CD4-positive, alpha-beta T cell treated with Interleukin-15 for 1 hour (primary cell): ENCODE measurements at places on chromosomes 1 and 21.

GRCh38 chr1:93659822-93660503 lies 21.7 kb downstream of the BCAR3 start:
- DNase-seq, result no peak

DNA sequence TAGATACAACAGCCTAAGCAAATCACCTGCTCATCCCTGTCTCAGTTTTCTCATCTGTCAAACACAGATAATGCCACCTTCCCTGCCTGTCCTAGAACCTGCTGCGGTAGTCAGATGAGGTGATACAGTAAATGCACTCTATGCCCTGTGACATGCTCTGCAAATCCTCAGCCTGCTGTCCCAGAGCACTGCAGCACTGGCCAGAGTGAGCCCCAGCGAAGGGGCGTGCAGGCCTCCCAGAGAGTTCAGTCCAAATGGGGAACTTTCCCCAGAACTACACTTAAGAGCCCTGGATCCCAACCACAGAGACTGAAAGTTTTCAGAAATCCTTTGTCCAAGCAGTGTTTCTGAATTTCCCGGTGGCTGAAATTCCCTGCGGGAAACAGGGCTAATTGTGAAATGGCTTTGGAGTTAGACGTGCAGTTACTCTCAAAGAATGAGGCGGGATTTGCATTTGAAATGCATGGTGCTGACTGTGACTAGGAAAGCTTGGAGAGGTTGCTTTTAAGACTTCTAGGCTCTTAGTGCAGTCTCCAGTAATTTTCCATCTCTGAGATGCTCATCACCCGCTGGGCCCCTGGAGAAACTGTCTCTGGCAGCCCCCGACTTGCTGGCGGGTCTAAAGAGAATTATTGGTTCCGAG lies 206.5 kb upstream of the AJAP1 start:
- no peak for DNase-seq

GRCh38 chr1:181166377-181167196 lies 78.1 kb downstream of the IER5 start:
- peak; percentile 67 for DNase-seq

GRCh38 chr1:241773991-241774390 lies 74.0 kb upstream of the EXO1 start:
- no peak for DNase-seq

- no peak for DNase-seq
Measured at GRCh38 chr21:17783481-17784179, 35.5 kb downstream of the C21orf91 start.

DNA sequence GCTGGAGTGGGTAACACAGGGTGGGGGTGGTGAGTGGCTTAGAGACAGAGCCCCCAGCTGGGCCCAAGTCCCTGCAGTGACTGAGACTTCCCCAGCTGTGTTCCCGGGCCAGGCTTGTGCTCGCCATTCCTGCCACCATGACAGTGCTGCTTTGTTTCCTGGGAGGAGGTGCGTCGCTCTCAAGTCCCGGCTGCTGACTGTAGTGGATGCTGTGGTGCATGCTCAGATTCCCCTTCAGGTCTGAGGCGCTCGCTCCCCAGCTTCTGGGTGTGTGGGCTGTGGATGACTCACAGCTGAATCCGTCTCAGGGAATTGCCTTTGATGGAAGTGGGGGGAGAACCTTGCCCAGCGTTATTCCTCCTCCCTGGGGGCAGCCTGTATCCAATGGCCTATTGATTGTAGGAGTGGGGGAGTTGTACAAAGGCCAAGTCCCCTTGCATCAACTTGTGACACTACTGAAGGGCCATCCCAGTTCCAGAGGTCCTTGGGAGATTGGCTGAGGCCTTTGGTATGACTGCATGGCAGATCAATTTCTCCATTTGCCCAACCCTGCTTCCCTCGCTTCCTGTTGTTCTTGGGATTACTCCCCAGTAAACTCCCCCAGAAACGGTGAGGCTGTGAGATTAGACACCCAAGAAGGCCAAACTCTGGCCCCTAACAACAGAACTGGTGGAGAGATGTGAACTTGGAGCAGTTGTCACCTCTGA lies 17.8 kb upstream of the POU3F1 start:
- no peak for DNase-seq

- no peak for DNase-seq
Measured at GRCh38 chr1:179775009-179775408, 31.9 kb downstream of the FAM163A start.

DNA sequence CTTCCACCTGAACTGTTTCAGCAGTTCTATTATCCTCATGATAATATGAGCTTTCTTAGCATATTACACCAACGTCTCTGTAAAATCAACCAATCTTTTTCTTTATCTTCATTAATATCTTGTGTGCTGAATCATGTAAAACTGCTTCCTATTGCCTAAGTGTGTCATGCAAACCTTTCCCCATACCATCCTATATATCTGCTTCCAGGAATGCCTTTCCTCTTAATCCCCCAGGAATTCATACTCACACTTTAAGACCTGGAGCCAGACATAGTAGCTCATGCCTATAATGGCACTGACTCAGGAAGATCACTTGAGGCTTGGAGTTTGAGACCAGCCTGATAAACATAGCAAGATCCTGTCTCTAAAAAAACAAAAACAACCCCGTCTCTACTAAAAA lies 183.9 kb downstream of the NRIP1 start:
- DNase-seq, result no peak

GRCh38 chr1:91546876-91547275 lies 46.2 kb downstream of the CDC7 start:
- DNase-seq, result no peak

- DNase-seq, result no peak
Measured at GRCh38 chr1:100876291-100876690, 18.4 kb downstream of the EXTL2 start.

- DNase-seq, result no peak
Measured at GRCh38 chr1:12798911-12799310, 7.7 kb downstream of the PRAMEF1 start.

DNA sequence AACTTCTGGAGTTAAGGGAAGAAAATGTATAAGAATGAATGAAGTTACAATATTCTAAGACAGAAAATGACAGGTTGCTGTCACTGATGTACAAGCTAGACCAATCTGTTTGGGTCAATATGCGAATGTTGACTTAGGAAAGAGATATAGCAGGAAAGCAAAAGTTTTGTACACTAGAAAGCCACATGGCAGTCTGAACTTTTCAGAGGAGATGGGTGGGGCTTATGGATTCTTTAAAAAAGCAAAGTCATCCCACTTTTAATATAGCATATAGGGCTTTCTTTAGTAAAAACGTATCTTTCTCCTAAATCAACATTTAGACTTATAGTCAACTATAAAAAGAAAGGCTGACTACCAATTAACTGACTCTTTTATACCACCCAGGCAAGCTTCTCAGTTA lies 381.2 kb downstream of the PTPRC start:
- DNase-seq, result no peak

DNA sequence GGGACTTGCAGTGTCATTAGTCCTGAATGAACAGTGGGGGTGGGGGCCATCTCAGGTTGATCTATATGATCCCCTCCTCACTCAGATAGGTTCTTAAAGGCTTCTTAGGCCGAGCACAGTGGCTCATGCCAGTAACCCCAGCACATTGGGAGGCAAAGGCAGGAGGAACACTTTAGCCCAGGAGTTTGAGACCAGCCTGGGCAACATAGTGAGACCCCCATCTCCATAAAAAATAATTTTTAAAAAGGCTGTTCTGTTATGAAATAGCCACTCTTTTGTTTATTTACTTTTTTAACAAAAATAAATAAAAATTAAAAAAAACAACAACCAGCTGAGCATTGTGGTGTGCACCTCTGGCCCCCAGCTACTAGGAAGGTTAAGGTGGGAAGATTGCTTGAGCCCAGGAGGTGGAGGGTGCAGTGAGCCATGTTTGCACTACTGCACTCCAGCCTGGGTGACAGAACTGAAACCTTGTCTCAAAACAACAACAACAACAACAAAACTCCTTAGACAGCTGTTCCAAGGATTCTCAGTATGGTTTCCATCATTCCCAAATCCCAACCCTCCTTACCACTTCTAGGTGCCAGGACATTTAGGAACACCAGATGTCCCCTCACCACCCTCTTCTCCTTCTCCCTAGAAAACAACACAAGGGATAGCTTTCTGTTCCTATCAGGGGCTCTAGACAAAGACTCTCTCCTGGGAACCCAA lies 2.0 kb upstream of the TRAPPC3 start:
- no peak for DNase-seq

GRCh38 chr1:145962157-145963102 lies 1.9 kb downstream of the ANKRD34A start:
- no peak for DNase-seq

GRCh38 chr21:42271065-42271464 lies 44.1 kb downstream of the TFF3 start:
- DNase-seq, result no peak

- DNase-seq, result no peak
Measured at GRCh38 chr1:5585256-5585655, 407.0 kb downstream of the NPHP4 start.

GRCh38 chr21:43916691-43917514 lies 51.9 kb downstream of the AGPAT3 start:
- peak; percentile 65 for DNase-seq

GRCh38 chr1:164240081-164240480 lies 318.9 kb upstream of the PBX1 start:
- no peak for DNase-seq

GRCh38 chr1:14064649-14065442 lies 364.9 kb downstream of the PRDM2 start:
- DNase-seq, result no peak

- DNase-seq, result no peak
Measured at GRCh38 chr1:20936216-20936615, 149.1 kb upstream of the HP1BP3 start.

DNA sequence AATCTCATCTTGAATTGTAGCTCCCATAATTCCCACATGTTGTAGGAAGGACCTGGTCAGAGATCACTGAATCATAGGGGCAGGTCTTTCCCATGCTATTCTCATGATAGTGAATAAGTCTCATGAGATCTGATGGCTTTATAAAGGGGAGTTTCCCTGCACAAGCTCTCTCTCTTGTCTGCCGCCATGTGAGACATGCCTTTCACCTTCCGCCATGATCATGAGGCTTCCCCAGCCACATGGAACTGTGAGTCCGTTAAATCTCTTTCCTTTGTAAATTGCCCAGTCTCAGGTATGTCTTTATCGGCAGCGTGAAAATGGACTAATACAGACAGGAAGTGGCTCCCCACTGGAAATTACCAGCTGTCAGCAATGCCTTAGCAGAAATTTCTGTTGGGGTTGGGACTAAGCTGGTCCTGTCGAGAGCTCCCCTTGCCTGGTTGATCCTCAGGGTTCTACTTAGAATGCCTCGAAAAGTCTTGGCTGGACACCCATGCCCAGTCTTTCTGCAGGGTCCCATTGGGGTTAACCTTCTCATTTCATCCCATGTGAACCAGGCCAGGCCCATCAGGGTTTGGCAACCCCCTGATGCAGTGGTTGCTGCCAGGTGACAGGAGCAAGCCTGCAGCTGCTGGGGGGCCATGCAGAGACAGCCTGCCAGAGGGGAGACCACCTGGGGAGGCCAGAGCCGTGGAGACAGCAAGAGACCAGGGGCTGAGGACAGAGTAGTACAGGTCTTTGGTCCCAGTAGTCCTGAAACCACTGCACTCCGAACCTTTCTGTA lies 2.8 kb upstream of the ABCG1 start:
- DNase-seq, result no peak

DNA sequence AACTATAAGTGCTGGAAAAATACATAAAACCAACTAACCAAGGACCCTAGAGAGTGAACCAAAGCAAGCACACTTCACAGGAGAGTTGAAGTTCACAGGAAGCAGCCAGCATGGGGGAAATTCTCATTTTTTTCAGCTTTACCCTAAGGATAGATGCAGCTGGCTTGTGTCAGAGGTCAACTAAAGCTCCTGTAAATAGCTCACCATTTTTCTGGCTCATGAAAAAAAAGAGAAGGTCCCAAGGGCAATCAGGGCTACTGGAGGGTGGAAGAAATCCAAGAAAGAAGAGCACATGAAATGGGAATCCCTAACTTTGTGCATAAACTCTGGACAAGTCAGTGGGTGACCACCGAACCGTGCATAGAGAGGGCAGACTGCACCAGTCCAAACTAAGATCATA lies 58.3 kb downstream of the KCNJ15 start:
- DNase-seq, result no peak

DNA sequence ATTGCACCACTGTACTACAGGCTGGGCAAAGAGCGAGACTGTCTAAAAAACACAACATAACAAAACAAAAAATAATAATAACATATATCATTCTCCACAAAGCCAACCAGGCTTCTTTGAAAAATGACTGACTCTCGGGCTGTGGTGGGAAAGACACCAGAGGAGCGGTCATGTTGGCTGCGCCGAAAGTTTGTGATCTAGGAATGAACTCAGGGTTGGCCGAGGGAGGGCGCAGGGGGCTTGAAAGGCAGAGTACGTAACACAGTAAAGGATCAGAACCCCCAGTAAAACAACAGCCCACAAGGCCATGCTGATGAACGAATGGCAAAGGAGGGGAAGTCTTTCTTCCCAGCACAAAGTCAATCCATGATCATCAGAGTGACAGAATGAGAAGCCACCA lies 4.7 kb downstream of the SLC35E2B start:
- no peak for DNase-seq

- DNase-seq, result no peak
Measured at GRCh38 chr1:226044514-226045101, 17.9 kb upstream of the H3-3A start.

- no peak for DNase-seq
Measured at GRCh38 chr1:205570173-205570501, 61.7 kb downstream of the ELK4 start.

GRCh38 chr1:203065986-203066385 lies 19.8 kb downstream of the MYOG start:
- DNase-seq, result no peak

GRCh38 chr1:173507205-173507846 lies 30.2 kb downstream of the PRDX6 start:
- DNase-seq, result no peak

- DNase-seq, result no peak
Measured at GRCh38 chr1:38186566-38186965, 140.0 kb upstream of the POU3F1 start.

- DNase-seq, result peak; percentile 93
Measured at GRCh38 chr1:155061381-155062150, 2.0 kb upstream of the EFNA4 start.

DNA sequence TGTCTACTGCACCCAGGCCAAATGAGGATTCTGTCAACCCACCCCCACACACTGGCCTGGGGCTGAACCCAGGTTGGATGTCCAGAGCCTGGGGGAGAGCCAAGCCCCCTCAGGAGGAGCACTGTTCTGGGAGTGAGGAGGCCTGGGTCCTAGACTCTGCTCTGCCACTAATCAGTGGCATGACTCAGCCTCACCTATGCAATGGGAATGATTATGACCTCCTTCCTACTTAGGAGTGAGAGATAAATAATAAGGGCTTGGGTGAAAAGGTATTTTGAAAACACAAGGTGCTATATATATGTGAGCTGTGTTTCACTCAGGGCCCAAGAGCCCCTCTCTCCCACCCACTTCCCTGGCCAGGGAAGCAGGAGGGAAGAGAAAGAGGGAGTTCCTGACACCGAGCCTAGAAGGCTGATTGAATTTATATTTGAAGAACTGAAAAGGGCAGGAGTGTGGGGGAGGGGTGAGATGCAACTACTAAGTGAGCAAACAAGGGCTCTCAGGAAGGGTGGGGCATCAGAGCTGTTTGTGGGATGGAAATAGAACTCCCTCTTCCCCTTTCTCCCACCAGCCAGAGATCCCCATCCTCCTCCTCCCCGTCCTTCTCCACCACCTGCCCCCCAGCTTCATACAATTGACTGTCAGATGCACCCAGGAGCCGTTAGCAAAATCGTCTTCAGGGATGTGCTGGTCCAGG lies 8.2 kb downstream of the IGSF9 start:
- peak; percentile 39 for DNase-seq
